Left ventricle myocardium inferior (tissue), 1 donor: ENCODE measurements at places on chromosomes 16 and 17. TPM values are rescaled to one million over a fixed set of nuclear protein-coding genes. Genes with fewer than 3 reads are reported as not detected.

Gene PRR15L
- 0.14 TPM for total RNA-seq

Gene C17orf113
- total RNA-seq: 0.63 TPM

Gene PHOSPHO1
- total RNA-seq: 0.52 TPM

Gene CIBAR2
- total RNA-seq: not detected

Gene ACSM2B
- not detected for total RNA-seq

Gene TP53TG3C
- total RNA-seq: 0.58 TPM

Gene GPR139
- not detected for total RNA-seq

Gene HEATR9
- not detected for total RNA-seq

Gene SNTB2
- total RNA-seq: 10.2 TPM

Gene SGSM2
- 24.5 TPM for total RNA-seq

Gene NTHL1
- total RNA-seq: 21.7 TPM

Gene METRNL
- total RNA-seq: 75.2 TPM

Gene CCL1
- not detected for total RNA-seq

Gene SPATA22
- total RNA-seq: 0.44 TPM

Gene RNU2-1
- total RNA-seq: 5,474 TPM

Gene TBC1D3G
- total RNA-seq: not detected

Gene EFNB3
- total RNA-seq: not detected

Gene BFAR
- total RNA-seq: 28.6 TPM

GRCh38 chr17:64399071-64399766 is 8.6 kb upstream of the PECAM1 start:
- no peak for DNase-seq

DNA sequence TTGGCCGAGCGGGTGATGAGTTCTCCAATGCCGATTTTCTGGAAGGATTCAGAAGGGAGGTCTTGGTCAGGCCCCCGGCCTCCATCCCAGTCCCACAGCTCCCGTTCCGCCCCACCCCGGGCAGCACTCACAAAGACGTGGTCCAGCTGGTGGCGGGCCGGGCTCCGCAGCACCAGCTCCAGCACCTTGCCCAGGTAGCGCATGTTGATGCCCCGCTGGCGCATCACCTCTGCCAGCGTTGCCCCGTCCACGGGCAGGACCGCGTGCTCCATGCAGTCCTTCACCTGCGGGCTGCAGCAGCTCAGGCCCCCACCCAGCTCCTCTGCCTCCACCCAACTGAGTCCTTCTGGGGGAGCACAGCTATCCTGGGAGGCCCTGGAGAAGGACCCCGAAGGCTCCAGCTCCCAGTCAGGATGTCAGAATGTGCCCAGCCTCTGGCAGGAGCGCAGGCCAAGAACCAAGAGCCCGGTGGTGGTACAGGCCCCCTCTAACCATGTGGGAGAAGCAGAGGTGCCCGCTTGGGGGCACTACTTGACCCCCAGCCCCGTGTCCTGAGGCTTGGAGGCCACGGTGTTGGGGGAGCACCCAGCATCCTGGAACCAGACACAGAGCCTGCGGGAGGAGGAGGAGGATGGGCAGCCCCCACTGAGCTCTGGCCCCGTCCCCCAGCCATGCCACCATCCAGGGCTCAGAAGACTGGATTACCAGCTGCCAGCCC is 16.2 kb downstream of the CLUH start:
- DNase-seq: no peak

GRCh38 chr17:3157218-3157617 is 29.9 kb upstream of the OR1G1 start:
- DNase-seq: no peak

GRCh38 chr16:49675413-49675812 is 180.5 kb downstream of the ZNF423 start:
- no peak for DNase-seq

GRCh38 chr17:3773511-3773910 is 27.5 kb downstream of the ITGAE start:
- no peak for DNase-seq

GRCh38 chr17:48409607-48410006 is 20.4 kb downstream of the SKAP1 start:
- no peak for DNase-seq

- DNase-seq: peak; percentile 6
Measured at GRCh38 chr17:76542984-76543383, 3.1 kb downstream of the PRCD start.

DNA sequence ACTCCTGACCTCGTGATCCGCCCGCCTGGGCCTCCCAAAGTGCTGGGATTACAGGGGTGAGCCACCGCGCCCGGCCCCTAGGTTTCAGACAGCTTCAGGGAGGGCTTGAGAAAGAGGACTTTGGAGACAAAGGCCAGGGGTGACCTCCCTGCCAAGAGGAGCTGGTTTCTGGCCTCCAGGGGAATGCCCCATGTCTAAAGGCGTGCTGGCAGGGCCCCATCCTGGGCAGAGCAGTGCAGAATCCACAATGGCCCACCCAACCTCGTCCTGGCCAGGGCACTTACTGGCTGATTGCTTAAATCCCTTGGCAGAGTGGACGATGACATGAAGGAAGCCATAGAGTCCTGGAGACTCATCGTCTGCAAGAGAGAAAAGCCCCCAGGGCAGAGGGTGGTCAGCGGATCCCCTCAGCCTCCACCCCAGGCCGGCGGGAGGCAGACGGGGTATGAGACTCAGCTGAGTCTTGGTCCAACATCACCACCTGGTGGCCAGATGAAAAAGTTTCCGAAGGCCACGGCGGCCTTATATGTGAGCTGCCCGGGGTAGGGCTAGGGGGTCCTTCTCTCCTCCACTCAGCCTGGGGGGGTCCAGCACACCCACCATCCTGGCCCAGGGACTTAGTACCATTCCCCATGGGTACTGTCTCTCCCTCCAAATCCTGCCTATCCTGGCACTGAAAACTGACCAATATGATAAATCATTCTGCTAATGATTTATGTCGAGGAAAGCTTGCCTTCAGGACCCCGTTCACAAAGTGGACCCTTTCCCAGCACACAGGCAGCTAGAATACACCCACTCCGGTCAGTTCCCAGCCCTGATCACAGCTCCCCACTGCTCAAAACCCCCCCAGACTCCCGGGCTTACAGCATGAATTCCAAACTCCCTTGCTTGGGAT is 59.1 kb downstream of the TIMM22 start:
- DNase-seq: peak; percentile 66

DNA sequence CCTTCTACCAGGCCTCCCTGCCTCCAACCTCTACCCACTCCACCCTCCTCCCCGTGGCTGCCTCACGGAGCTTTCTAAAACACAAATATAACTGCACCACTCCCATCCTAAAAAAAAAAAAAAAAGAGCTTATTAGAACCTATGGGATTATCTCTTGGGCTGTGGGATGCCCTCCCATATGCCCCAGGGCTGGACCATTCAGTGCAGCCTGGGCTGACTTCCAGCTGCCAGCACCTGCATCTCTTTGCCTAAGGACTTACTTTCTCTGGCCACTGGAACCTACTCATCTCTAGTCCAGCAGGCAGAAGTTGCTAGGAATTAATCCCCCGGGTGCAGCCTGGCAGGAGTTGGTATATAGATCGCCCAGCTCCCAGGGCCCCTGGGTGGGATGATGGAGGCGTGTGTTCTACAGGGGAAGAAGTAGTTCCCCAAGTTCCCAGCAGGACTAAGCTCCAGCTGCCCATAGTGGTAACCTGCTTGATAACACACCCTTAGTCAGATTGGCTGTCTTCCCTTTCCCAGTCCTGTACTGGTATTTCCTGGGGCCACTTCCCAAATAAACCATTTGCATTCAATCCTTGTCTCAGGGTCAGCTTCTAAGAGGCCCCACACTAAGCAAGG is 10.3 kb downstream of the MPP3 start:
- no peak for DNase-seq

DNA sequence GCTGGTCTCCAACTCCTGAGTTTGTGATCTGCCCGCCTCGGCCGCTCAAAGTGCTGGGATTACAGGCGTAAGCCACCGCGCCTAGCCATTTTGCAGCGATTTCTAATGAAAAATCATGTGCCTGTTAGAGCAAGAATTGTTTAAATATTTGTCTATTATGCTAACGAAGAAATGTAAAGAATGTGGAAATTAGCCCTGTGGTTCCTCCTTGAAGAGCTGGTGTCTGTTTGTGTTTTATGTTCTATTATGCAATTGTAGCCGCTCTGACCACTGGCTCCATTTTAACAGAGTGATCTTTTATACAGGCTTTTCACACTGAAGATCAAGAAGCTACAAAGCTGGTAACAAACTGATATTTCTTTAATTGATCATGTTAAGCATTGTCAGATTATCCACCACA is 217.3 kb downstream of the USP22 start:
- DNase-seq: no peak

DNA sequence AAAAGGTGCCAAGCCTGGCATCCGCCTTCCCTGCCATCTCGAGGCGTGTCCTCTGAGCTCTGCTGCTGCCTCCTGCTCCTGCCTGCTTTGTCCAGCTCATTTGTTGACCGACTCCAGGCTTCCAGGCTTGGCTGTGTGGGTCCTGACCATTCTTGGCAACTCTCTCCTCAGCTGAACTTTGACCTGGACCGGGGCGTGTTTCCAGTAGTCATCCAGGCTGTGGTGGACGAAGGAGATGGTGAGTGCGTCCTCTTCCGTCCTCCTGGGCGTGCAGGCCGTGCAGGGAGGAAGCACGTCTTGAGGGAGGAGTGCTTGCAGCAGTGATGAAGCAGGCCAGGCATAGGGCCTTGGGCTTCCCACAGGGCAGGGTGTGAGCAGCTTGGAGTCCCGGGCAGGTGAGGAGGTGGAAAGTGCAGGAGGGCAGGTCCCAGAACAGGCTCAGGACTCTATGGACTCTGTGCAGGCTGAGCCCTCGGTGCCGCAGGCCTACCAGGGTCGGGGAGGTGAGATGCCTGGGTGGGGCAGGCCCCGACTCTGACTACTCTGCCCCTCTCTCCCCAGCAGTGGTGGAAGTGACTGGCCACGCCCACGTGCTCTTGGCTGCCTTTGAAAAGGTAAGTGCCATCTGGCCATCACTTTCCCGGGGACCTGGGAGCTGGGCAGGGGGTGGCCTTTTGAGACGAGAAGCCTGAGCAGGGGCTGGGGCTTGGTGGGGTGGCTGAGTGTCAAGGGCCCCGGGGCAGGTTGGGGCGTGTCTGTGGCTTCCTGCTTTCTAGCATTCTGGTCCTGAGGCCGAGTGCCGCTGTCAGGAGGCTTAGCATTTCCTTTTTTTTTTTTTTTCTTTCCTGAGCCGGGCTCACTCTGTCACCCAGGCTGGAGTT is 28.6 kb upstream of the NUDT16L1 start:
- peak; percentile 45 for DNase-seq

DNA sequence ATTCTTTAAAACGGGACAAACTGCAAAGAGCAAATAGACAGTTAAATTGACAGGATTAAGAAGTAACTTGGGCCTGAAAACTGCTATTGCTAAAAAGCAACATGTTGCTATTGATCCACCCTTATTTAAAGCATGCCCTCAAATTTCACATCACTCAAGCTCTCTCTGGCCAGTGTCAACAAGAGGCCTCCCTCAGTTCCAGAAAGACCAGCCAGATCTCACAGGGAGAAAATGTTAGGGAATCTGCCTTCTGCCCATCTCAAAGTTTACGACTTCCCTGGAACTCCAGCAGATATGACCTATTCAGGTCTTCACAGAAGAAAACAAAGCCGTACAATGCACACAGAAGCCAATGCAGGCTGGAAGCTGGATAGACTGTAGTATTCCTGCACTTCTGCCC is 8.9 kb downstream of the CFAP20 start:
- DNase-seq: no peak

GRCh38 chr17:5772720-5773119 is 188.4 kb upstream of the NLRP1 start:
- no peak for DNase-seq

GRCh38 chr17:81322271-81323082 is 27.4 kb upstream of the SLC38A10 start:
- no peak for DNase-seq

DNA sequence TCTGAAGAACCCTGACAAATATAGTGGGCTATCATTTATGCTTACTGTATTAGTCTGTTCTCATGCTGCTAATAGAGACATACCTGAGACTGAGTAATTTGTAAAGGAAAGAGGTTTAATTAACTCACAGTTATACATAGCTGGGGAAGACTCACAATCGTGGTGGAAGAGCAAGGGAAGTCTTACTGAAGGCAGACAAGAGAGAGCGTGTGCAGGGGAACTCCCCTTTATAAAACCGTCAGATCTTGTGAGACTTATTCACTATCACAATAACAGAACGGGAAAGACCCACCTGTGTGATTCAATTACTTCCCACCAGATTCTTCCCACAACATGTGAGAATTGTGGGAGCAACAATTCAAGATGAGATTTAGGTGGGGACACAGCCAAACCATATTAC is 526.8 kb upstream of the GOT2 start:
- DNase-seq: no peak

DNA sequence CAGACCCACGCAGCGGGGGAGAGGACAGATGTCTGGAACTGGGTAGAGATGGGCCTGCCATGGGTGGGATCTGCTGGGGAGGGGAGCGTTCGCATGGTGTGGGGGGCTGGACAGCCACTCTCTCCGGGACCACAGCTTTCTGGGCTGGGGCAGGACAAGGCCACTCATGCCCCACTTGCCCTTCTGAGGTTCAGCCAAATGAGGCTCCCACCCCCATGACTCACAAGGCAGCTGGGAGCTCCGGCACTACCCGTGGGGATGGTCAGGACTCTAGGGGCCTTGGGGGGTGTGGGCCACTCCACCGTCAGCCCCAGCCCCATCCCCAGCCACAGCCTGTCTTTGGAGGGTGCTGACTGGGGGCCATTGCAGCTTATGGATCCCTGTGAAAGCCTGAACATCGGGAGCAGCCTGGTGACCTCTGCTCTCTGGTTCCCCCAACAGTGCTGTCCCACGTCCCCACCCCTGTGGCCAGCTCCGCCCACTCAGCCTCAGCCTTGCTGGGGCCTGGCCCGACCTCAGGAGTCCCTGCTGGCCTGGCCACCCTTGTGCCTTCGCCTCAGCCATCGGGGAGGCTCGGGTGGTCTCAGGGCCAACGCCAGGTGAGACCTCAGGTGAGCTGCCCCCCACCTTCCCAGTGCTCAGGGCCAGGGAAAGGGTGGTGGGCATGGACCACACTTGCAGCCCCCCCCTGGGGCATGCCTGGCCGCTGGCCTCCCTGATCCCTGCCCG is 4.7 kb upstream of the CDH15 start:
- DNase-seq: no peak
